ENCODE measurements at places on chromosomes 4 and X.
A peak's percentile ranks its signal among the peaks of the same experiment; 100 is the strongest.

GRCh38 chrX:71664889-71665491 lies 2.4 kb upstream of the LOC101059915 start:
- no peak for DNase-seq

- no peak for DNase-seq
Observed at GRCh38 chr4:15434091-15434490, 6.3 kb downstream of the C1QTNF7 start.

DNA sequence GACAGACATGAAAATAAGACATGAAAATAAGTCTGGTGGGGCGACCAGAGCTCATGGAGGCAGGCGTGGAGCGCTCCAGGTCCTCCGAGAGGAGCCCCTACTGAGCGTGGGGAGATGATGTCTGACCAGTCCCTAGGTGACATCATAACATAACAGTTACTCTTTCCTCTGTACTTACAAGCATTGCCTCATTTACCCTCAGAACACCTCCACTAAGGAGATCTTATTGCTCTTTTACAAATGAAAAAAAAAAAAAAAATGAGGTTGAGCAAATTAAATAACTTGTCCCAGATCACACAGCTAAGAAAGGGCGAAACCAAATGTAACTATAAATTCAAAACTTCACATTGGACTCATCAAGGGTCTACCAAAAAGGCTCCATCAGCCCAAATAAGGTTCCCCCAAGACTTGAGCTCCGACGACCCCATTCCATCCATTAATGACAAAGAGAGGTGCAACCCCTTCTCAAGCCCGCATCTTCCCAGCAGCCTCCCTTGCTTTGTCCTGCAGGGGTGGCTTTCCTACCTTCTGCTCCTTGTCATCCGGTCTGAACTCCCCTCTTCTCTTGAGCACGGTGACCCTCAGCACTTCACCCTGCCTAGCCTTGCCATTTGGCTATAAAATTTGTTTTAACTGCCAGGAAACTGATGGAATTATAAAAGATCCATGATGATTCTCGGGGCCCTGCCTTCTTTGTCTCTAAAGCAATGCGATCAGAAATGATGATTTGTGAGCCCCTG lies 246.7 kb downstream of the DHX15 start:
- DNase-seq = no peak

- DNase-seq = peak; percentile 22
Observed at GRCh38 chr4:32569861-32570260, 1849.7 kb downstream of the PCDH7 start.

DNA sequence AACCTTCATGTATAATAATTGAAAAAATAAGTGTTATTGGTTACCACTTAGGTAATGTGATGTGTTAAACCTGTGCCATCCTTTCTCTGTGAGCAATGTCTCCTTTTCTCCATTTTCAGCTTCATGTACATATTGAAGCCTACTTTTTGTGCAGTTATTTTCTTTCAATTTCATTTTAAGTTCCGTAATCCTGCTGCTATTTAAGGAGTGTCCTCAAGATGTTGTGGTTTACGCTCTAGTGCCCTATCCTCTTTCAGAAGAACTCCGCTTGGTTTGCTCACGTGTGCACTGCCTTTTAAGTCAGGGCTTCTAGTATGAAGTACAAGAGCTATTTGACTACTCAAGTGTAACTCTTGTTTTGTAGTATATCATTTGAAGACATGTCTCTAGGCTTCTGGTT lies 2253.2 kb upstream of the TENM3 start:
- no peak for DNase-seq

Data from hematopoietic multipotent progenitor cell treated with erythropoietin and hydrocortisone succinate and interleukin-3 and kit ligand, for 6 days (in vitro differentiated cells).